ENCODE measurements at places on chromosomes 1 and 21.
A peak's percentile ranks its signal among the peaks of the same experiment; 100 is the strongest.

DNA sequence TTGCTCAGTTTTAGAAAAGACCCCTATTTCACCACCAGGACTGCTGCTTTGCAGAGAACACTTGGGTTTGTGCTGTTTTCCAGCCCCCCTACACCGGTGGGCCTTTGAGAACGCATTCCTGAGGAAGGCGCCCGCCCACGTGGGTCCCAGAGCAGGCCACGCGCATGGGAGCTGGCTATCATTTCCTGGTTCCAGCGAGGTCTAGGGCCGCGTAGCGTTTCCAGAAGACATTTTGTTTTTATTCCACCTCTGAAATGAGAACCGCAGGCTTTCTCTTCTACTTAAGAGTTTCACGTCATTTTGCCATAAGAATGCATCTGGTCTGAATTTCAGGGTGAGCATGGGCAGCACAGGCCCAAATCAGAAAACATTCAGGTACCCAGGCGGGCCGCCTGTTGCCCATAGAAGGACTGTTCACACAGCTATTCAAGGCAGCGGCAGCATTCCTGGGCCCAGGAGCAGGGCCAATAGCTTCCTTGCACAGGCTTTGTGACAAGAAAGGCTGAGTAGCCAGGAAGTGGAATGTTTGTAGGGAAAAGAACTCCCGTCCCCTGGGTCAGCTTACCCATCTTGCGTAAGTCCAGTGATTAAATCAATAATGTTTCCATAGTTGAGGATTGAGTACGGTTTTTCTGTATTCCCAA, 1.4 kb upstream of the KLHL21 start:
- no peak for DNase-seq

DNA sequence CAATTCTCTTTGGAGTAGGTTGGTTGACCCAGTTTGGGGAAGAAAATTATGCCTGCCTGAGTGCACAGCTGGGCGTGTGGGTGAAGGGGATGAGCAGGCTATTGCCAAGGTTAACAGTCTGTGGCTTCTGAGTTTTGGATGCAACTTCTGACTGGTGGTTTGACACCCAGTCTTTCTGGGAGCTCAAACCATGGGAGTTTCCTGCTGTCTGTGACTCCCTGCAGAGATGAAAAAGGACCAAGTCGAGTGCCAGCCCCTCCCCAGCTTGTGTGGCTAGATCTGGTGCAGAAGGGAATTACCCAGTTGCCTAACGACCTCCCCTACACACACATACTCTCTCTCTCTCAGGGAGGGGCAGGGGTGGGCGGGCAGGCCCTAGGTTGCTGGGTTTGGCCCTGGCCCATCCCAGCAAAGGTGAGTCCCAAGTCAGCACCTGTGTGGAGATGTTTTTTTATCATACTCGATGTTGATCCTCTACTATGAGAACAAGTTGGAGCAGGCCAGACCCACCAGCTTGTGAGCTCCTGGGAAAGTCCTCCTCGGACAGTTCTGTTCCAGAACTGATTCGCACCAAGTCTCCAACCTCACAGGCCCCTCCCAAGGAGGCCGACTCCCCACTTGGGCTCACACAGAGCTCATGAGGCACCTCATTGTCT, 28.2 kb downstream of the PKP1 start:
- DNase-seq: no peak

GRCh38 chr1:23291706-23292105, 52.4 kb downstream of the HNRNPR start:
- DNase-seq: no peak

DNA sequence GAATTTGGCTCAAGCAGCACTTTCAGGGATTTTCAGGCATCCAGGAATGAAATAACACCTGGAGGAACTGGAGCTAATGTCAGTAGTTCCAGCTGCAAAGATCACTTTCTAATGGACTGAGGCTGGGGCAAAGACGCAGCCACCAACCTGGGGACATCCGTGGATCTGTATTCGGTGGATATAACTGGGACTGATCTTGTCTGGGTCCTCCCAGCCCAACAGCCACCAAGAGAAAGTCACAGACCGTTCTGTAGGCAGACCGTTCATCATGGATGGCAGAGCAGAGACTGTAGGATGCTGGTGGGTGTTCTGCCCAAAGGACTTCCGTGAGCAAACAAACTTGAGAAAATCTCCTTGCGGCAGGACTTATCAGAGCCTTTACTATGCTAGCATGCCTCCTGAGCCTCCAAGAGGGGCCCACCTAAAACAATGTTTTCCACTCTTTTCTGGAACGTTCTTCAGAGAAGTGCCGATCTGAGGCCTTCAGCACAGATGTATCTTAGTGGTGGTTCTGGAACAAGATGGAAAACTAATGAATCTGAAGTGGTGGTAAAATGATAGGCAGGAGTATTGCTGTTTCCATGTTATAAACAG, 86.1 kb upstream of the KLHDC7A start:
- no peak for DNase-seq

GRCh38 chr1:211320980-211321379, 5.7 kb upstream of the TRAF5 start:
- DNase-seq: no peak

GRCh38 chr1:157142765-157143423, 4.7 kb upstream of the ETV3 start:
- DNase-seq: no peak

GRCh38 chr1:150363426-150364230, at the start of gene RPRD2:
TSS of gene RPRD2 (plus strand) at chr1:150364147. CDS start at chr1:150364715, 568 bp downstream.
- peak; percentile 98 for DNase-seq

DNA sequence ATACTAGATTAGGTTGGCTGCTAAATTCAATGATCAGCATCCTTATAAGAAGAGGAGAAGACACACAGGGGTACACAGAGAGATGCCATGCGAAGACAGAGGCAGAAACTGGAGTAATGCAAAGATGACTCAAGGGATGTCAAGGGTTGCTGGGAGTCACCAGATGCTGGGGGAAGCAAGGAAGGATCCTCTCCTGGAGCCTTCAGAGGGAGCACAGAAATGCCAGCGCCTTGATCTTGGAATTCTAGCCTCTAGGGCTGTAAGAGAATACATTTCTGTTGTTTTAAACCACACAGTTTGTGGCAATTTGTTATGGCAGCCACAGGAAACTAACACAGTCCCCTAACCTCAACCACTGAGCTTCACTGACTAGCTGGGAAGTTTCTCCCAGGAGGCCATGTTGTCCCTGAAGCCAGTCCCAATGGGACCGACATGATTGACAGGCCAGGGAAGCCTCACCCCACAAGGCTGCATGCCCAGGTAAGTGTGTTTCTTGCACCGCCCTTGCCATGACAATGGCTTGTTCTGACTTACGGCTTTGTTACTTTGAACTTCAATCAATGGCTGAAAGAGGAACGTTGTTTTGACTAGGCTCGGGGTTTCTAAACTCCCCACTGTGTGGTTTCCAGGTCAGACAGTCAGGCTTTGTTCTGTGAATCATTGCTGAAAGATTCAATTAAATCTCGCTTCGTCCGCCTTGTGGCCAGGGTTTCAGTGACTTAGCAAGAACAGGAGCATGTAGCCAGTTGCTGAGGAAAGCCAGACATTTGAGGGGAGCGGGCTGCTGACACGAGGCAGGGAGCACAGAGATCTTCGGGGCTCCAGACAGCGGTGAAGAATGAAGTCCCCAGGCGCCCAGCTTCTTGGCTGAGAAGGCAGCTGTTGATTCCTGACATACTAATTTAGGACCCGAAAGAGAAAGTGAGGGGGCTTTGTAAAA, 62.3 kb downstream of the RUNX1 start:
- DNase-seq: no peak

GRCh38 chr1:231159963-231160761, 1.7 kb upstream of the TRIM67 start:
- no peak for DNase-seq

- peak; percentile 33 for DNase-seq
Measured at GRCh38 chr1:157691285-157691920, 9.2 kb downstream of the FCRL3 start.

DNA sequence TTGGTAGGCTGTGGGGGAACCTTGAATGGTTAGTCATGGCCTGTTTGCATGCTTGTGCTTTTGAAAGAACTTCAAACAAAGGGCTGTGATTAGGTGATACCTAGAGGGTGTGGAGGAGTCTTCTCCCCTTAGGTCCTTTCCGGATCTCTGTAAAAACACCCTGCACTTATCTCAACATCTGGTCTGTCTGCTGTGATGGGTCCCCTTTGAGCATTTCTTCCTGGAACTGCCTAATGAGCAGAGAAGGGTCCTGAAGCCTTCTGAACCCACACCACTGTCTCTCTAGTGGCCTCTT, 59.6 kb downstream of the HUNK start:
- DNase-seq: no peak

DNA sequence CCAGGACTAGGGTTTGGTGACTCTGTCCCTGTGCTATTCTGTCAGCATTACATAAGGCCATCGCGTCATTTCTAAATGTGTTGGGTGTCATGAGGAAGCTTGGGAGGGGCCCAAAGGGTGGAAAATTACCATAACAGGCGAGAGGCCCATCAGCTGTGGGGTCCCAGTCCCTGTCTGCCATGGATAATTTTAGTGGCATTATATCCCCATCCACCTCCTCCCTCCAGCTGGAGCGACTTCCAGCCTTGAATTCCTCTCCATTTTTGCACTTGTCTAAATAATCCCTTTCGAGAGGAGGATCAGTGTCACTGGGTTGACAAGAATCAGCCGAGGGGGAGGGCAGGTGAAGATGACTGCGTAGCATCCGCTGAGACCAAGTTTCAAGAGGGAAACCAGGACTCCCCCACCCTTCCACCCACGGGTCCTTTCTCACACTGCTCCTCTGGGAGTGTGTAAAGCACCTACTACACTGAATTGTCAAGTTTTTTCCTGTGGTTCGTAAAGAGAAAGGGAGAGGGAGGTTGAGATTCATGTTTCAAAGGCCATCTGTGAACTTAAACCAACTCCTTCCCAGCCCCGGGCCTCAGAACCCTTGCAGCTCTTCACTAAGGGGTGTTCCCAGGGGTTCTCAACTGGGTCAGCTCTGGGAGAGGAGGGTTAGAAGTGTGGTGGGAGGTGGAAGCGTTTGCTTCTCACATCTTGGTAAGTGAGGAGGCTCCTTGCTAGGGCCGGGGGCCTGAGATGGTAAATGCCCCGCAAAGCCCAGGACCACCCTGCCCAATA, 29.2 kb downstream of the VASH2 start:
- DNase-seq: no peak

GRCh38 chr1:194062526-194062925, 876.1 kb upstream of the B3GALT2 start:
- no peak for DNase-seq

- peak; percentile 54 for DNase-seq
Measured at GRCh38 chr21:41121785-41122415, 46.1 kb upstream of the BACE2 start.

GRCh38 chr1:151344291-151344690, 2.8 kb downstream of the RFX5 start:
- no peak for DNase-seq

DNA sequence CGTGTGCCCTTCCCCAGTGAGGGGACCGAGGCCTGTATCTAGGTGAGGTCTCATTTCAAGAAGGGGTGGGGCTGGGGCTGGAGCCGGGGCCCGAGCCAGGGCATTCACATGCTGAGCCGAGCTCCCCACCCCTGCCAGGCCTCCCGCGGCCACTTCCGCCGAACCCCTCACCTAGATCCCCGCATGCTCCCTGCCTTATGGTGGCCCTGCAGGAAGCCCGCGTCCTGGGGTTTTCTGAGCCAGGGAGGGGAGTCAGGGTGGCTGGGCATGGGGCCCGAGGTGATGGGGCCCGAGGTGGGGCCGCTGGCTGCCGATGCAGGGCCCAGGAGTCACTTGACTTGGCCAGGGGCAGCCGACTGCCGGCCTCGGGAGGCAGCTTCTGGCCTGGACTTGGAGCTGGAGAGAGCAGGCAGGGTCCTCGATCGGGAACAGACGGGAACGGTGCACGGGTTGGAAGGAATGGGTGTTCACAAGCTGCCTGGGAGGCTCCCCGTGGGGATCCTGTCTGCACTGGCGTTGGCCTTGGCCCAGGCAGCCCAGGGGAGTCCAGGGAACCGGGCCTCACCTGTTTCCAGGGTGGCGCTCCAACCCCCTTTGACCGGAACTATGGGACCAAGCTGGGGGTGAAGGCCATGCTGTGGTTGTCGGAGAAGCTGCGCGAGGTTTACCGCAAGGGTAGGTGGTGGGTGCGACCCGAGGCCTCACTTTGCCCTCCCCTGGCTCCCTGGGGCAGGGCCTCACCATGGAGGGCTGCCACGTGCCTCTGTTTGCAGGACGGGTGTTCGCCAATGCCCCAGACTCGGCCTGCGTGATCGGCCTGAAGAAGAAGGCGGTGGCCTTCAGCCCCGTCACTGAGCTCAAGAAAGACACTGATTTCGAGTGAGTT, 13.6 kb downstream of the CFAP410 start:
- DNase-seq: no peak

DNA sequence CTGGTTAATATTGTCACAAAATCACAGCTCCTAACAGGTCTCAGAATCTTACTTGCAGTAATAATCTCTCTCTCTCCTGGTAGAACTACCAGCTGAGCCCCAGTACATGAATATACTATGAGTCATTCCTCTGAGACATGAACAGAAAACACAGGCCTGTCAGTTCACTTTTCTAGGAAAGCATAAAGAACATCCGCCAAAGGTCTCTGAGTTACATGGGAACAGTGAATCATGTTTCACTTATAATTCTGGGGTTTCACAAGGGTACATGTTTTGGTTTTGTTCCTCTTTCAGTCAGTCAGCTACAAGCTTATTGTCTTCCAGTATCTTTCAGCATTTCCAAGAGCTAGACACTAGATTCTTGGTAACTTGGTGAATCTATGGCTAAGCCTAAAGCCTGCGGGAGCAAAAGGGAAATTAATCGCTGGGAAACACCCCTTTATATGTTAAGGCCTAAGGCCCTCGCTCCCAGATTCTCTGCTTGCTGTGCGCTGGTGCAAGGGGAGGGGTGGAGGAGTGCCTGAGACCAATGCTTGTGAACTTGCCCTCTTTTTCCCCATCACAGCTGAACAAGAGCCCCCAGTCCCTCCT, 31.7 kb downstream of the IFNGR2 start:
- DNase-seq: no peak
